IMR-90 (cell line): ENCODE measurements at places on chromosomes 5 and 9. TPM values are rescaled to one million over a fixed set of nuclear protein-coding genes. Genes with fewer than 3 reads are reported as not detected.
A peak's percentile ranks its signal among the peaks of the same experiment; 100 is the strongest.

DNA sequence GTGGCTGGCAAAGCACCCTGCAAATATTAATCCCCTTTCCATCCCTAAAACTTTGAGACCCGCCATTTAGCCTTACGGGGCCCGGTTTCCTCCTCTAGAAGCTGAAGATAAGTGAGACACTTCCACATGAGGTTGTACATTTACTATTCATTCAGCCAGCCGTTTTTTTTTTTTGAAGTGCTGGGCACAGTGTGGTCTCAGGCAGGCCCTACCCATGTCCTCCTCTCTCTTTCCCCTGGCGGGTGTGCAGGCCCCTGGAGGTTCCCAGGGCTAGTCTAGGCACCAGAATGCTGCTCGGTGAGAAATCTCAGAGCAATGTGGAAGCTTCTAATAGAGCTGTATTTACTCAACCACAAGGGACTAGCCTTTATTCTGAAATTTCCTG, 107.4 kb upstream of the LARP1 start:
- no peak for DNase-seq

Gene INSL4
- polyA plus RNA-seq = 0.03 TPM in 1 of 2 replicates, not detected in the other

Gene GRK6
- polyA plus RNA-seq = 25.3 and 30.1 TPM in 2 replicates

Gene KIF27
- 0.32 and 0.60 TPM in 2 replicates for polyA plus RNA-seq

DNA sequence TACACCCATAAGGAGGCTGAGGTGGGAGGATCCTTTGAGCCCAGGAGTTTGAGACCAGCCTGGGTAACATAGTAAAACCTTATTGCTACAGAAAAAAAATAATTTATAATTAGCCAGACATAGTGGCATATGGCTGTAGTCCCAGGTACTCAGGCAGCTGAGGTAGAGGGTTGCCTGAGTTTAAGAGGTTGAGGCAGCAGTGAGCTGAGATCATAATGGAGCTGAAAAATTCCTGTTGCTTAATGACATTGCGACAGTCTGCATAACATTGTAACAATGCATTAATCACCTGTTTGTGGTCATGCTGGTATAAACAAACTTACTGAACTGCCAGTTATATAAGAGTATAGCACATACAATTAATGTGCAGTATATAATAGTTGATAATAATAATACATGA, 214.2 kb downstream of the TRIM32 start:
- peak; percentile 8 for DNase-seq

Gene PLAC8L1
- 0.27 TPM in 1 of 2 replicates, not detected in the other for polyA plus RNA-seq

DNA sequence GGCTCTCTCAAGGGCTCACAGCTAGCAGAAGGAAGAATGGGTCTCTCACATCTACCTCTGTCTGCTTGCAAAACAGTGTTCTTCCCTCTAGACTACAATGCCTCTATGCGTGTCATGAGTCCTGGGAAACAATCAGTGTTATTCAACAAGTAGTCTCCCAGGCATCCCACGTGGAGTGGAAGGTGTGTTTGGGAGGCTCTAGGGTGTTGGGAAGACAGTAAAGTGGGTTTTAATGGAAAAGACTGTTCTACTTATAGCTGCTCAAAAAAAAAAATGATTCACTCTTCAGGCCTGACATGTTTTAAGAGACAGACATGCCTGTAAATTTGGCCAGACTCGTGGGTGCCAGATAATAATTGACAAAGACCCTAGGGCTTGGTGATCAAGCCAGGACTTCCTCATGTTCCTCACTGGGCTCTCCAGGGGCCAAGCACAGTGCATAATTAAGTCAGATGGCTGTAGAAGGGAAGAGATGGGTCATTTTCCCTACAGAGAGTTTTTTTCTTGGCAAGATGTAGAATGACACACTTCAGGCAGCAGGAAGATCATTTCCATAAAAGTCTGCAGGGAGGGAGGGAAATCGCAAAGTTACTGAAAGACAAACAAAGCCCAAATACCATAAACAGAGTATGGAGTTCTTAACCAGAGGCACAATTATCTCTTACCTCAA, 246.4 kb downstream of the ACTL7B start:
- DNase-seq = no peak

Gene ROR2
- polyA plus RNA-seq = 3.5 and 4.8 TPM in 2 replicates

- no peak for DNase-seq
These were observed 402.4 kb upstream of the PTGER4 start for GRCh38 chr5:40277161-40277906.

Gene CMYA5
- polyA plus RNA-seq = 0.39 and 0.60 TPM in 2 replicates

GRCh38 chr9:38622288-38622674, 1.9 kb upstream of the ANKRD18A start:
- DNase-seq = no peak

DNA sequence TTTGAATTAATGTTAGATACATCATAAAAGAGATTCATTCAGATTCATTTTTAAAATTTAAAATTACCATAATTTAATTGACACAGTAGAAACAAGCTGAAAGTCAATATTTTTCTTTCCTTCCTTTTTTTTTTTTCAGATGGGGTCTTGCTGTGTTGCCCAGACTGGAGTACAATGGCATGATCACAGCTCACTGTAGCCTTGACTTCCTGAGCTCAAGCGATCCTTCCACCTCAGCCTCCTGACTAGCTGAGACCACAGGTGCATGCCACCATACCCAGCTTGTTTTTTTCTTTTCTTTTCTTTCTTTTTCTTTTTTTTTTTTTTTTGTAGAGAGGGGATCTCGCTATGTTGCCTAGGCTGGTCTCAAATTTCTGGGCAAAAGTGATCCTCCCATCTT, 131.6 kb upstream of the TBCA start:
- no peak for DNase-seq

DNA sequence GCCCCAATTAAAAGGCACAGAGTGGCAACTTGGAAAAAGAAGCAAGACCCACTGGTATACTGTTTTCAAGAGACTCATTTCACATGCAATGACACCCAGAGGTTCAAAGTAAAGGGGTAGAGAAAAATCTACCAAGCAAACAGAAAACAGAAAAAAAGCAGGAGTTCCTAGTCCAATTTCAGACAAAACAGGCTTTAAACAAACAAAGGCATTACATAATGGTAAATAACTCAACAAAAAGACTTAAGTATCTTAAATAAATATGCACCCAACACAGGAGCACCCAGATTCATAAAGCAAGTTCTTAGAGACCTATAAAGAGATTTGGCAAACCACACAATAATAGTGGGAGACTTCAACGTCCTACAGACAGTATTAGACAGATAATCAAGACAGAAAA, 215.8 kb downstream of the SLCO4C1 start:
- no peak for DNase-seq

GRCh38 chr5:68730220-68730978, 363.4 kb upstream of the SLC30A5 start:
- peak; percentile 75 for DNase-seq

DNA sequence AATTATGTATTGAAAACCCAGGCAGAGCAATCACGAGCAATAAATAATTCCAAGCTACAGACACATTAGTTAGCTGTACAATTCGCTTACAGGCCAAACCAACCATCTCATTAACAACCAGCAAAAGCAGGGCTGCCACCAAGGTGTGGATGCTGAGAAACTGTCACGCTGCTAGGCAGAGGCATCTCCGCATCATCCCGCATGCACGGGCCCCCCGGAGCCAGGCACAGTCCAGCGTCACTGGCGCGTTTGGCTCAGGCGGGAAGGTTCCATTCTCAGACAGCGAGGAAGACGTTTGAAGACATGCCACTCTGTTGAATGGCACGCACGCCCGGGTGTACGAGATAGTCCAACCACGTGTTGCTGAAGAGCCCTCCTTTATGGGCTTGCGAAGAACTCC, 184.0 kb downstream of the OLFM1 start:
- no peak for DNase-seq

Gene GADD45G
- polyA plus RNA-seq = 0.15 and 0.30 TPM in 2 replicates

Gene AQP3
- polyA plus RNA-seq = 10.4 and 12.2 TPM in 2 replicates

Gene ROPN1L
- 0.34 and 0.50 TPM in 2 replicates for polyA plus RNA-seq

Gene SLC6A3
- not detected in 2 replicates for polyA plus RNA-seq

Gene CTSV
- 0.53 and 0.75 TPM in 2 replicates for polyA plus RNA-seq

Gene KIF20A
- polyA plus RNA-seq = 39.4 and 42.0 TPM in 2 replicates

DNA sequence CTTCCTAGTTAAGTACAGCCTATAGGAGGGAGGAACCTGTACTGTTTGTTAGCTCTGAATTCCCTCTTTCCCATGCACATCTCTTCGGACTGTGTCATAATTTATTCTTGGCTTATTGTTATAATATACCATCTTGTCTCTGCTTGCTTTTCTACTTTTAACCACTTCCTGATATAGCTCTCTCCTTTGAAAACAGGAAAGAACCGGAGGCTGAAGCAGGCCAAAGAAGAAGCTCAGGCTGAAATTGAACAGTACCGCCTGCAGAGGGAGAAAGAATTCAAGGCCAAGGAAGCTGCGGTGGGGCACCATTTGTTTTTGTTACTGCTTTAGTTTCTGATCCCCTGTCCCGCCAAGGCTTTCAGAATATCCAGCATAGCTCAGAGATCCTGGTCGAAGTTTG, 4.8 kb downstream of the ATP6V1G1 start:
- DNase-seq = peak; percentile 49

- peak; percentile 31 for DNase-seq
These were observed 116.3 kb upstream of the SLC25A48 start for GRCh38 chr5:135718151-135718550.

DNA sequence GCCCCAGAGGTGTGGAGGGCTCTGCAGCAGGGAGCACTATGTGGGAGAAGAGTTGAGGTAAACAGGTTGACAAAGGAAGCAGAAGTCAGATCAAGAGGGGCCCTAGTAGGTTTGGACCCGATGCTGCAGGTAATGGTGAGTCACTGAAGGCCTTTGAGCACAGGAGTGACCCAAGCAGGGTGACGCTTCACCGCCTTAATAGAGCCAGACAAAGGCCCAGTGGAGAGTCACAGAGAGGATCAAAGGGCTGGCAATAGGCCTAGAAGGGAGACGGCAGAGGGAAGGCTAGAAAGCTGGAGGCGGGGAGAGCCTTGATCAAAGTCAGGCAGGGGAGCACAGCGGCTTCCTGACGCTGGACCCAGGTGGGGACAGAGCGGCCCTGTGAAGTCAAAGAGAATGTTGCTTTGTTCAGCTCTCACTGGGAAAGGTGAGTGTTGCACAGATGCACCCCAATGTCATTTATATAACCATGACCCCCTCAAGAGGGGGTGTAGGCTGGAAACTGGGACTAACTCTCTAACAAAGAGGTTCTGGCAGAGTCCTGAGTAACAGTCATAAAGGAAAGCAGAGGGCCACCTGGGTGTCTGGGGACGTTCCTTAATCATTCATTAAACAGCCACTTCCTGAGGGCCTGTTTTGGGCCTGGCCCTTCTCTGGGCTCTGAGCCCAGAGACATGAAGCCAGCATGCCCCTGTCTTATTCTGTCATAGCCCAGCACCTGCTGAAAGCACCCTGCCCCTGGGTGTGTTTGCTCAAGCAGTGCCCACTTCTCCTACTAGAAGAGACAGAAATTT, 9.8 kb upstream of the CPLX2 start:
- no peak for DNase-seq
